ENCODE measurements at places on chromosomes 6 and 20.
A peak's percentile ranks its signal among the peaks of the same experiment; 100 is the strongest.

- DNase-seq: no peak
Measured at GRCh38 chr6:18488004-18488403, 100.9 kb downstream of the RNF144B start.

DNA sequence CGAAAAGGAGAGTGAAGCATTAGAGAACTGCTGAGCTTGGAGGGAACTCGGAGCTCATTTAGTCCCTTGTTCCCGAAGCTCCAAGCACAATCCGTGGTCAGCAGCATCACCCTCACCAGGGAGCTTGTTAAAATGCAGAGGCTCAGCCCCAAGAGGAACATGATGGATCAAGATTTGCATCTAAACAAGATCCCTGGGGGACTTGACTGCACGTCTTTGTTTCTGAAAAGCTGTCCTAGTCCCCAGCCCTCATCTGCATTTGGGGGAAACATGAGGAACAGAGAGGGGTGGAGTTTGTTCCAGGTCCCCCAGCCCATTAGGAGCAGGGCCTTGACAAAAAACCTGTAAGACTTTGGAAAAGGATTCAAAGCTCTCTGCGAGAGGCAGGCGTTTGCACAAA is 4.1 kb upstream of the LBP start:
- DNase-seq: no peak

GRCh38 chr6:36679043-36679833 is 724 bp downstream of the CDKN1A start:
- DNase-seq: peak; percentile 57

DNA sequence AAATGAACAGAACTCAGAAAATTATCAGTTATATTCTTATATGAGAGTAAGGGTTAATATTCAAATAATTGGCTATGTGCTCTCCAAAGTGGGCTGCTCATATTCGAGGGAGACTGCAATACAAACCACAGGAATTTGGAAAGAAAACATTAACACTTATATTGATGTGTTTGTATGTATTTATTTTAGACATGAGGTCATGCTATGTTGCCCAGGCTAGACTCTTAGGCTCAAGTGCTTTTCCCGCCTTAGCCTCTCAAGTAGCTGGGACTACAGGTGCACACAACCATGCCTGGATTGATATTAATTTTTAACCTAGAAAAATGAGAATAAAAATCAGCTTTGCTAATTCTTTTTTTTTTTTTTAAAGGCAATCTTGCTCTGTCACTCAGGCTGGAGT is 35.0 kb downstream of the BTBD9 start:
- DNase-seq: no peak

GRCh38 chr6:31940256-31940664 is 5.6 kb upstream of the CFB start:
- no peak for DNase-seq

- no peak for DNase-seq
Measured at GRCh38 chr6:157517601-157518359, 136.8 kb downstream of the ZDHHC14 start.

DNA sequence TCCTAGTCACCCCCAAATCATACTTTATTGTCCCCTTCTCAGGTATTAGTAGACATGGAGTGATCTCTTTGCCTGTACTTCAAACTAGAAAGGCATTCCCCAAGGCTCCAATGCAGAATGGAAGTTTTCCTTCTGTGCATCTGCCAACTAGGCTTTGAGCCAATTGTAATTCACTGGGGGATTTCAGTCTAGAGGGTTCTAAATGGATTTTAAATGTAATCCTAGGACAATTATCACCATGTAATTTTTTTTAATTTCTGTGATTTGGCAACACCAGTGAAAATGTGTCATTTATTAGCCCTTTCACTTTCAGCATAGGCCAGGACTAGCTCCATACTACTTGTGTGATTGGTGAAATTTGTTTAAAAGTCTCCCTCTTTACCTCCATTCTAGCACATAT is 557.6 kb upstream of the MARCKS start:
- no peak for DNase-seq

DNA sequence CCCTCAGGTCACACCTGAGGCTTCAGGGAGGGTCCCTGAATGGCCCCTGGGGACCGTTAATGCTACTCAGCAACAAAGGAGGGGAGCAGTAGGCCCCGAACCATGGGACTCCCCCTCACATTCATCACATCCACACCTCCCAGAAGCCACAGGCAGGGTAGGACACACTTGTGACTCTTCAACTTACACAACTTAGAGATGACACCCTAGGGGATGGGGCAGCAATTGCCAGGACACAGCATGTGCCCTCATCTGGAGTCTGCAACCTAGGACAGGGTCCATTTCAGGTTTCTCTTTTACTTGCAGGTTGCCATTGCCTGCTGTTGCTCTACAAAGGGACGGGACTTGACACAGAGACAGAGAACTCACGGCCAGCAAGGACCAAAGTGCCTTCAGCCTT is 770 bp downstream of the ULBP3 start:
- no peak for DNase-seq

GRCh38 chr6:26044140-26045064 is 42.8 kb upstream of the HFE start:
- DNase-seq: no peak

GRCh38 chr6:25326960-25327359 is 47.8 kb downstream of the CARMIL1 start:
- peak; percentile 52 for DNase-seq

DNA sequence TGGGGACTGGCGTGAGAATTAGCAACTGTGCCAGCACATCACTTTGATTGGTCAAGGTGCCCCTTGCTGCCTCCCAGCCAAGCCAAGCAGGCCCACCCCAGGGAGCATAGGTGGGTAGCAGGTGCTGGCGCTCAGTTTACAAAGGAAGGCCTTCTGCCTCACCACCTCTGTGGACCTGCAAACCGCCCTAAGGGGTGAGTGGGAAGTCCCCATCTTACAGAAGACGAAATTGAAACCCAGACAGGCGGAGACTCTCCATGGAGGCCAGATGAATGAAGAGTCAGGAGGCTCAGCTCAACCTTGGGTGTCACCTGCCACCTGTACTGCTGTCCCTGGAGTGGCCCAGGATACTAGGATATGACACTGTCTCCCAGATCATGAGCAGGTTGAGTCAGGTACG is 21.5 kb upstream of the MAS1L start:
- DNase-seq: no peak

GRCh38 chr6:150676344-150676743 is 76.7 kb downstream of the PLEKHG1 start:
- DNase-seq: no peak

DNA sequence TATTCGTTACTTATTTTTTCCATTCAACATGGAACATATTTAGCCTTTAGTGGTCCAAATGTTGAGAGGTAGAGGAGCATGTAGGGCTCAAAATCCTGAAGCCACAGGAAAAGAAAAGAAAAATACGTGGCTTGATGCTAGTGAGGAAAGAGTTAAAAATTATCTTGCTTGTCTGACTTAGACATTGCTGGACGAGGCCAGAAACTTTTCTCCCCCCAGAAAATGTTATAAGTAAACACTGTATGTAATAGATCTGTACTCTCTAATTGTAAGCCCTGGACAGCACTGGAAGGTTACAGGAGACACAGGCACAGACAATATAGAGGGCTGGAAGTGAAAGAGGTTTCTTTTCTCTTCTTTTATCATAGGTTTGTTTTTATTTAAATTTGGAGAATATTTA is 165.6 kb downstream of the ZFP64 start:
- no peak for DNase-seq

- DNase-seq: no peak
Measured at GRCh38 chr6:33975661-33976436, 170.0 kb downstream of the GRM4 start.

GRCh38 chr20:31757254-31757653 is 18.2 kb downstream of the TPX2 start:
- no peak for DNase-seq

DNA sequence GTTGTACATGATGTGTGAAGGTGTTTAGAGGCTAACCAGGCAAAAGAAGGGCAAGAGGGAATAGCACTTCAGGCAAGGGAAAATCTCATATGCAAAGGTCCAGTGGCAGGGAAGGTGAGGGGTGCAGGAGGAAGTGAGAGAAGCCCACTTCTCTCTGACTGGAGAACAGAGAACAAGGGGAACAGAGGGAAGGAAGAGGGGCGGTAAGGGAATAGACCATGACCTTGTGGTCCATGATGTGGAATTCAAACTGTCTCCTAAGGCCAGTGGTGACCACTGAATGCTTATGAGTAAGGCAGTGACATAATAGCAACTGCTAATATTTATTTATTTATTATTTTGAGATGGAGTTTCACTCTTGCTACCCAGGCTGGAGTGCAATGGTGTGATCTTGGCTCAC is 20.6 kb upstream of the SLC9A8 start:
- no peak for DNase-seq

Data from NCI-H345 (cell line).